ENCODE measurements at places on chromosomes 6 and 20. TPM values are rescaled to one million over a fixed set of nuclear protein-coding genes. Genes with fewer than 3 reads are reported as not detected.

The HMGCLL1 gene
- 1.7 TPM for total RNA-seq

The TMEM181 gene
- total RNA-seq = 18.4 TPM

The QRSL1 gene
- 6.1 TPM for total RNA-seq

The SRF gene
- 28.2 TPM for total RNA-seq

The SAMD5 gene
- 3.2 TPM for total RNA-seq

The MTG2 gene
- total RNA-seq = 13.3 TPM

The TINAG gene
- not detected for total RNA-seq

The MLN gene
- total RNA-seq = not detected

The NOTCH4 gene
- 18.2 TPM for total RNA-seq

The MYBL2 gene
- 1.7 TPM for total RNA-seq

The TSPO2 gene
- not detected for total RNA-seq

The SPEF1 gene
- not detected for total RNA-seq

The LSM2 gene
- 51.6 TPM for total RNA-seq

The COL9A1 gene
- total RNA-seq = 1.7 TPM

The FUCA2 gene
- 19.4 TPM for total RNA-seq

The MAS1 gene
- 0.49 TPM for total RNA-seq

DNA sequence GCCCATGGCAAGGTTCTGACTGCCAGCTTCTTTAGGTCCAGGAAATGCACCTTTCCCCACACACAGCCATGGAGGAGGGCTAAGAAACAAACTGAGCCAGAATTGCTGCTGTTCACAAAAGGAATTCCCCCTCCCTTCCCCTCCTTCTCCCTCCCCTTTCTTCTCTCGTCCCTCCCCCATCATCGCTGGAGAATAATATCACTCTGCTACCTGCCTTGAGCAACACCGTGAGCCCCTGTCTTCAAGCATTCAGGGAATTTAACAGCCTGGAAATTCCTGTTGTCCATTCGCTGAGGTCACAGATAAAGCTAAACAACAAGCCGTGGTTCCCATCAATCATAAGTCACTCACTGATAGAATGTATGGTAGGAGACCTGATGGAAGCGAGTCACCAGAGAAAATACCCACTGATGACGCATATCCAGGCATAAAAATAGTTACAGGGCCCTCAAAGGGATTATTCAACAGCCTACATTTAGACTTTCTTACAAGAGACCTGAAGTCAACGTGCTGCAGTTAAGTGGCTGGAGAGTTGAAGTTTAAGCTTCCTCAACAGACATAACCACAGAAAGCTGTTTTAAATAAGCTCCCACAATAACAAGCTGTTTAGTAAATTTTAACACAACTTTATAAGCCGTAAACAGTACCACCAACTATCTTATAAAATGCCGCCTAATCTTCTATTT, 59.7 kb downstream of the HIVEP2 start:
- DNase-seq = no peak

DNA sequence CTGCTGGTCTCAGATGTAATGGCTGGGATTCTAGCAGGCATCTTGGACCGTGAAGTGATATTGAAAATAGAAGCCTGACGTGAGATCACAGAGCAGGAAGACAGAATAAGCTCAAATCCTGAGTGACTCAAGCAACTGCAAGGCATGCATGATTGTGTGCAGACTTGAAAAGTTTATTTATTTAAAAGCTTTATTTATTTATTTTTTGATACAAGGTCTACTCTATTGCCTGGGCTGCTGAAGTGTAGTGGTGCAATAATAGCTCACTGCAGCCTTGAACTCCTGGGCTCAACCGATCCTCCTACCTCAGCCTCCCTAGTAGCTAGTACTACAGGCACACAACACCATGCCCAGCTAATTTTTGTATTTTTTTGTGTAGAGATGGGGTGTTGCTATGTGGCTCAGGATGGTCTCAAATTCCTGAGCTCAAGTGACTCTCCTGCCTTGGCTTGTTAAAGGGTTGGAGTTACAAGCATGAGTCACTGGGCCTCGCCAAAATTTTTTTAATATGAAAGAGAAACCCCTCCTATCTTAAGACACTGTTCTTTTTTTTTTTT, 40.1 kb upstream of the RNF144B start:
- DNase-seq = no peak

- DNase-seq = no peak
These were observed 52.1 kb upstream of the FBXO30 start for GRCh38 chr6:145866456-145867396.

- DNase-seq = no peak
These were observed 22.6 kb upstream of the XRN2 start for GRCh38 chr20:21280522-21281016.

GRCh38 chr6:167906899-167907298, 80.2 kb downstream of the AFDN start:
- no peak for DNase-seq

- no peak for DNase-seq
These were observed 122.4 kb upstream of the CITED2 start for GRCh38 chr6:139496654-139497344.

DNA sequence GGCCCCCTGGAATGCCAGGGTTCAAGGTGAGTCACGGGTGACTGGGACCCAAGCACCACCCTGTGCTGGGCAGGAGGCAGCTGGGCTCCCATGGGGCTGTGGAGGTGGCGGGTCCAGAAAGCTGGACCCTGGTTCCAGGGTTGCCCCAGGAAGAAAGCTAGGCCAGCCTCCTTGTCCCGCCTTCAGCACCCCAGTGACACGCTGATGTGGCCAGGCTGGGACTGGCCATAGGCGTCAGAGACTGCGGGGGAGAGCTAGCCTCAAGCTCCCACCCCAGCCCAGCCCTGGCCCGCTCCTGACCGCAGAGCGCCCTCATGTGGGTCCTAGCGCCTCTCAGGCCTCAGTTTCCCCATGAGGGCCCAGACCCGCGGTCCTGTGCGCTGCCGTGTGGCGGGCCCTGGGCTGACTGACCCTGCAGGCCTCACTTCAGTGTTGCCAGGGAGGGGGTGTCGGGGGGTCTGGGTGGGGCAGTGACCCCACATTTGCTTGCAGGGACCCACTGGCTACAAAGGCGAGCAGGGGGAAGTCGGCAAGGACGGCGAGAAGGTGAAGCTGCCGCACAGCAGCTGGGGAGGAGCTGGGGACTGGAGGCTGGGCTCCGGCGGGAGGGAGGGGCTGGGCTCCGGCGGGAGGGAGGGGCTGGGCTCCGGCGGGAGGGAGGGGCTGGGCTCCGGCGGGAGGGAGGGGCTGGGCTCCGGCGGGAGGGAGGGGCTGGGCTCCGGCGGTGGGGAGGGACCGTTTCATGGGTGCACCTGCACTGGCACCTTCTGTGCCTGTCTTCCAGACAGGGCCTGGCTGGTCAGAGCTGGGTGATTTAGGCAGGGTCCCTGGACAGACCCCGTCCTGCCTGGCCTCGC, 7.9 kb downstream of the COL9A3 start:
- DNase-seq = no peak

GRCh38 chr6:37433657-37434271, 743 bp downstream of the CMTR1 start:
- no peak for DNase-seq

DNA sequence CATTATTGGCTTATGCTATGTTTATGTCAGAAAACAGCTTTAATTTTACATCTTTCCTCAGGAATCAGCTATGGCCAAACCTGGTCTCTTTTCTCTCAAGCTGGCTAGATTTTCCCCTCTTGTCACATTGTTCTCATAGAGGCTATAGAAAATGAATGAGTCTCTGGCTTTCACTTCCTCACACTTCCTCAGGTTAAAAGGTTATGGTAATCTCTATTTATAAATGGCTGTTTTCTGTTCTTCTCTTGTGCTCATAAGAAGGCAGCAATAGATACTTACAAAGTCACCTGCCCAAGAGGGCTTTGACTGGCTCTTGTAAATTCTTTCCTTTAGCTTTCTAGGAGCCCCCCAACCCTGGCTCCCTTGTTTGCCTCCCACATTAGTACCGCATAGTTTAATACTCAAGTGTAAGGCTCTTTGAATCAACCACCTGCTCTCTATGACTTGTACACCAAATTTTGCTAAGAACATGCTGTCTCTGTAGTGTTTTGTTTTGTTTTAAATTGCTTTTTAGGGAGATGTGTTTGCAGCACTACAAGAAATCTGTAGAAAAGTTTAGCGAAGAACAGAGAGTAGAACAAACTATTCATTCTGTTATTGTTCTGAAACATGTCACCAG, 897.4 kb upstream of the CITED2 start:
- no peak for DNase-seq

GRCh38 chr6:142960098-142960497, 15.1 kb upstream of the HIVEP2 start:
- DNase-seq = no peak

DNA sequence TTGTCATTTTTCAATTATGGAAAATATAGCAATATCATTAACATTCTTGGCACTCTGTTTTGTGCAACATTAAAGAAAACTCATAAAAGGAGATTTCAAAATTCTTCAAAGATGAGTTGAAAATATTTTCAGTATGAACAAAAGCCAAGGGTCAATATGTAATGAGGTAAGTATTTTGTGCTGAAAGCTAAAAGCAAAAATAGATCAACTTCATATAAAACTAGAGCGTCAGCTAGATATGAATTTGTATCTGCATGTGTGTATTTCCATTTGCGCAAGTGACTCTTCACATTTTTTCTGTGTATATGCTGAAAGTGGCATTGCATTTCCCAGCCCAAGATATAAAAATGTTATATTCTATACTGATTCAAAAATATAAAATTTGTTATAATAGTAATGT, 492.1 kb upstream of the EYS start:
- DNase-seq = no peak

DNA sequence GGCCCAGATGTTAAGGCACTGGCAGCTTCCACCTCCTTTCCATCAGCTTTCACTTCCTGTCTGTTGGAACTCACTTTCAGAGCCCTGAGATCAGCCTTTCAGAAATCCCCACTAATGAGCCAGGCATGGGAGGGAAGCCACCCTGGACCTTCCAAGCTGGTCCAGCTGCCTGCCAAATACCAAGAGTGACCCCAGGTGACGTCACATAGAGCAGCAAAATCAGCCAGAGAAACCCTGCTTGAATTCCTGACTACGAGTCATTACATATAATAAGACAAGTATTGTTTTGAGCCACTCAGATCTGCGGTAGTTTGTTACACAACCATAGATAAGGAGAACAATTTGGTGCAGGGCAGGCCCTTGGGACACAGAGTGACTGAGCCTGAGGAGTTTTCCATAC, 556.0 kb upstream of the JAG1 start:
- DNase-seq = no peak

- DNase-seq = no peak
These were observed 71.5 kb downstream of the SOX4 start for GRCh38 chr6:21665110-21665391.

- DNase-seq = no peak
These were observed 626.6 kb upstream of the ADGRB3 start for GRCh38 chr6:68008445-68008844.

GRCh38 chr6:159043251-159043650, 1.5 kb downstream of the TAGAP start:
- peak; percentile 40 for DNase-seq

- no peak for DNase-seq
These were observed 28.6 kb upstream of the OLIG3 start for GRCh38 chr6:137522831-137523230.

GRCh38 chr6:162441991-162442390, 285.6 kb downstream of the PRKN start:
- no peak for DNase-seq

DNA sequence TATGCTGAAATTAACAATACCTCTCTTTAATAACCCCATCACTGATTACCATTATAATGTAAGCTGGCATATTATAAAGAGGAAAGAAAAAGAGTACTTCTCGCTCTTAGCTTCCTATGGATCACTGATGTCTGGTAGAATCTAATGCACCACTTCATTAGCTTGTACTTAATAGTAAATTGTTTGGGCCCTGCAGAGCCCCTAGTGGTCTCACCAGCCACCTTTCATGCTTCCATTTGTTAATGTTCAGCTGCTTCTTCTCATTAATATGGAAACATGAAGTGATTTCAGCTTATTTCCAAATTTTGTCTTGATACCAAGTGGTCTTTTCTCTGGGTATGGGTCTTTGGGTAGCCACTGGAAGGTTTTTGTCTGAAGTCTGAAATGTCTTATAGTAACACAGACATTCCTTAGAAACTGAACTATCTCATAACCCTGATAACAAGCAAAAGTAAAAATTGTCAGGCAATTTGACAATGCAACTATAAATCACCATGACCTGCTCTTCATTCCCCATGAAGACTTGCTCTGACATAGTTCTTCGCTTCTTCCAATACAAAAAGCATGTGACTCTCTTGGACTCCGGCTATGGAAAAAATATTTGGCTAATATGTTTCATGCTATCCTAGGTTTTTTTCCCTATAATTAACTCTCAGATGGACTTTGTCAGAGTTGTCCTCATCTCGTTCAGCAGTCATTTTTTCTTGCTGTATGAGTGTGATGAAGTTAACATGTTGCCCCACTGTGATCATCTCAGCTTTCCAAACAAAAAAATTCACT, 395.8 kb upstream of the MARCKS start:
- no peak for DNase-seq

DNA sequence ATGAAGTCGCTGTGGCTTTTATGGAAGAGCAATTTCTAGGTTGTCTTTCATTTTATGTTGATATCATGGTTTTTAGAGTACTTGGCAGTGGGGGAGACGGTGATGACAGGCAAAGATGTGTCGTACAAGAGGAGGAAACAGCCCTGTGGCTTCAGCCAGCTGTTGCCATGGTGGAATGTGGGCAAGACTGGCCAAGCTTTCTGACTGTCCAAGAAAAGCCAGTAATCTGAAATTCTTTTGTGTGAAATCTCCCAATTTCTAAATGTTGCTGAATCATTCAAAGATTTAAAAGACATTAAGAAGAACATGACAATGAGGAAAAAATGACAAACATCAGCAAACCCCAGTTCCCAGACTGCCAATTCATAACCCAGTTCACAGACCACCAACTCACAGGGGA, 23.1 kb downstream of the PFDN4 start:
- no peak for DNase-seq

- DNase-seq = no peak
These were observed 107.0 kb downstream of the HIVEP1 start for GRCh38 chr6:12119085-12119588.

- no peak for DNase-seq
These were observed 32.6 kb downstream of the SERPINB1 start for GRCh38 chr6:2809015-2809414.

- no peak for DNase-seq
These were observed 22.8 kb upstream of the KHDC1 start for GRCh38 chr6:73285674-73286283.

GRCh38 chr6:119055069-119055468, 23.4 kb downstream of the FAM184A start:
- no peak for DNase-seq

GRCh38 chr6:14863902-14864850, 381.7 kb upstream of the JARID2 start:
- DNase-seq = no peak

- no peak for DNase-seq
These were observed 34.7 kb upstream of the TGM3 start for GRCh38 chr20:2261046-2261485.
